ENCODE measurements at places on chromosomes 5 and 9.

- no peak for DNase-seq
These were observed 46.4 kb downstream of the FGF1 start for GRCh38 chr5:142639455-142639854.

GRCh38 chr5:370959-371810 lies 49.7 kb downstream of the AHRR start:
- no peak for DNase-seq

GRCh38 chr9:121443981-121444380 lies 55.7 kb downstream of the GGTA1 start:
- no peak for DNase-seq

GRCh38 chr5:45336464-45336863 lies 359.7 kb downstream of the HCN1 start:
- DNase-seq = no peak

GRCh38 chr9:32570262-32570661 lies 2.7 kb downstream of the NDUFB6 start:
- no peak for DNase-seq

DNA sequence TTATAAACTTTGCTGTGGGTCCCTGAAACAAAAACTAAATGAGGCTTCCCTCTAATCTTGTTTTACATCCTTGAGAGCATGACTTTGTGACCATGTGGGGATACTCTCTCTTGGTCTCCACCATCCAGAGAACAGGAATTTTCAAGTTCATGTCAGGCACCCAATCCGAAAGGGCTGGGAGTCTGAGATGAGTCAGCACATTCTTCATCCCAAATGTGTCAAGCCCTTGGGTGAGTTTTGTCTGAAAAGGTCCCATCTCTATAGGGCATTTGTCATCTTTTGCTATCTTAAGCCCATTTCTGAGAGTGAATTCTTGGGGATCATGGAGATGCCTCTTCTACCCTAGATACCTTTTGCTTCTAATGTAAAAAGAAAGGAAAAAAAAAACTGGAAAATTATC lies 26.9 kb upstream of the RAPGEF6 start:
- no peak for DNase-seq

GRCh38 chr9:122005597-122005996 lies 87.5 kb downstream of the TTLL11 start:
- DNase-seq = peak; percentile 37

DNA sequence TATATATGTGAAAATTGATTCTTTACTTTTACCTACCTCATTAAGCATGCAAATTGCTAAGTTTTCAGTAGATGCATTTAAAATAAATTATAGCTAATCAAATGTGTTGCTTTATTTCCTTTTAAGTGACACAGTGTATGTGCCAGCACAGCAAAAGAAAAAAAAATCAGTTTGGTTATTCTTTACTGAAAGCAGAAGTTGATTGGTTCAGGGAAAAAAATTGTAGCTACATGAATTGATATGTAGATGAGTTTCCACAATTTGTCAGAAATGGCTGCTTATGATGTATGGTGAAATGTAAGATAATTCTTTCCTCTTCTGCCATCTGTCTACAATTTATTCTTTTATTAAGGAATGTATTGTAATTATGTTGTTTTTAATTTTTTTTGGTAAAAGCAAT lies 57.8 kb downstream of the PARP8 start:
- DNase-seq = no peak

DNA sequence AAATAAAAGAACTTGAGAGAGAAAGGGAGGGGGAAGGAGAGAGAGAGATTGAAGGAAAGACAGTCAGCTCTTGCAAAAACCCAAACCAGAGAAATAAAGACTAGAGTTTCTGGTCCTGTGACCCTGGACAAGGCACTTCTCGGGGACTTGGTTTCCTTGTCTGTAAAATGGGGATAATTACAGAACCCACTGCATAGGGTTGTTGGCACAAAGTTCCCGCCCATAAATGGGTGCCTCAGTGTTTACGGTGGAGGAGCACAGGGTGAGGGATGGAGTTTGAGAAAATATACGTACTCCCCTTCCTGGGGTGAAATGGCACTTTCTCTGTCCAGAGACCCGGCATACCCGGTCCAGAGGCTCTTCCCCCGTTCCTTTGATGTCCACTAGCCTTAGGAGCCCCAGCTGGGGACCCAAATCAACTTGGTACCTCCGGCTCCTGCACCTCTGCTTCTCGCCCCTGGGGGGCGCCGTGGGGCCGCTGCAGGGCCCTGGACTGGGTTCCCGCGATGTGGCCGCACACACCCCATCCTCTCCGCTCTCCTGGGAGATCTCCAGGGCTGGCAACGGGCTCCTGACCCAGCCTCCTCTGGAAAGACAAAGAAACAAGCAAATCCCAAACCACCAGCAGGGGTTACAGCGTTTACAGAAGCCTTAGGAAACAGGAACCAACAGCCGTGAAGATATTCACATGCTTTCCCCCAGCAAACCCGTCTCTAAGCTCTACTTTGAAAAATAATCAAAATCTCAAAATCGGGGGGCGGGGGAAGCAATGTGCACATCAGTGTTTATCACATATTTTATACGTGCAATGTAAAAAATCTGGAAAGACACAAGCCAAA lies 26.3 kb downstream of the PTGES start:
- DNase-seq = peak; percentile 78

GRCh38 chr9:133995012-133995896 lies 3.1 kb upstream of the VAV2 start:
- DNase-seq = peak; percentile 43

- DNase-seq = no peak
These were observed 138.6 kb downstream of the ERCC6L2 start for GRCh38 chr9:96014078-96014477.

DNA sequence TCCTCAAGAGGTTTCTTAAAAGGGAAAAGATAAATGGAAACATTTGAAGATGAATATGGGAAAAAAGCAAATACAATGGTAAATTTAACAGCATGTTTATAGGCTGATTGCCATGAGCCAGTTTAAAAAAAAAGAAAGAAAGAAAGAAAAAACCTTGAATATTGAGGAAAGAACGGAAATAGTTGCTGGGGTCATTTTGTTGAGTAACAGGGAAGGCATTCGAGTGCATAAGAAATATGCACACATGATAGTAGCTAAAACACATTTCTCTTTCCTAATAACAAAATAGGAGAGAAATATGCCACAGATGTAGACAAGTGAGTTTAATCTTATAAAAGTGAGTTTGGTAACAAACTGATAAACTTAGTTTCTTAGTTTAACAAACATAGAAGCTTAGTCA lies 864.6 kb upstream of the ACO1 start:
- no peak for DNase-seq

DNA sequence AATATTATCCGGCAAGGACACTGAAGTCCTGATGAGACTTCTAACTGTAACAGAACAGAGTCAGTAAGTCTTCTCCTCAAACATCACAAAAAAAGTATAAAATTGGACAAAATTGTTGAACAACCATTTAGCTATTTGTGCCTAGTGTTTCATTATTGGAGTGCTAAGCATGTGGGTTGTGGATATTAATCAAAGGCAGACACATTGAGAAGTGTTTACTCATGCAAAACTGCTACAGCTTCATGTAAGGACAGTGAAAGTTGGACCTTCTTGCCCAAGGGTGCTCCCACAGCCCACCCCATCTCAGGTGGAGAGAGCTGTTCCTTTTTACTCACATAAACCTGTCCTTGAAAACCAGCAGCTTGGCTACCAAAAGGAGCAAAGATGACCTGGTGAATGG lies 355.1 kb upstream of the DAB2 start:
- no peak for DNase-seq

DNA sequence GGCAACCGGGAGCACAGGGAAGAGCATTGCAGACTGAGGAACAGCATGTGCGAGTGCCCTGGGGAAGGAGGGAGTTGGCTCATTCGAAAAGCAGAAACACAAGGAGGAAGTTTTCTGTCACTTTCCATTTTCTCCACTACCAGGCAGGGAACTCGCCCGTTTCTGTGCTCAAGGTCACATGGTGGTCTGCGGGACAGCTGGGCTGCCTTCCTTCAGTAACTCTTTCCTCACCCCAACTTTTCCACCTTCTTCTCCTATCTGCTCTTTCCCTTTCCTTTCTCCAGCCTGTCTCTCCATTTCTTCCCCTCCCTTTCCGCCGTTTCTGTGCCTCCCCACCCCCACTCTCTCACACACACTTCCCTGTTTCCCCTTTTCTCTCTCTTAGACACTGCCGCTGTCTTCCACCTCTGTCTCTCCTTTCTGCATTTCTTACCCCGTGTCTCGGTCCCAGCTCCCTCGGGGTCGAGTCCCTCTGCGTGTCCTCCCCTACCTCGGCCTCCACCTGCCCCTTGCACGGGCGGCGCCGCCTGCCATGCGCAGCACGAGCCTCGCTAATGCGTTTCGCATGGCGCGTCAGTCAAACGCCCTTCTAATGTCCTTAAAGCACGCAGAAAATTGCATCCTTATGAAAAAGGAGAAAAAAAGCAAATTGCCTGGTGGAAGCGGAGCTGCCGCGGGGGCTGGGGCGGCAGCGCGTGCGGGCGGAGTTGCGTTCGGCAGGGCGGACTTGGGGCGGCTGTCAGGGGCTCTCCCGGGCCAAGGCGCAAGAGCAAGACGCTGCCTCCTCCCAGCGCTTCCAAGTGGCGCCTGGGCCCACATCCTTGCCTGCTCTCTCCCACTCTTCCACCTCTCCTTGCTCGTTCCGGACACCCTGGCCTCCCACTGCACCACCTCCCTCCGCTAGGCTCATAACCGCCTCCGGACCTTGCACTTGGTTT lies 9.5 kb downstream of the BARX1 start:
- DNase-seq = peak; percentile 49

DNA sequence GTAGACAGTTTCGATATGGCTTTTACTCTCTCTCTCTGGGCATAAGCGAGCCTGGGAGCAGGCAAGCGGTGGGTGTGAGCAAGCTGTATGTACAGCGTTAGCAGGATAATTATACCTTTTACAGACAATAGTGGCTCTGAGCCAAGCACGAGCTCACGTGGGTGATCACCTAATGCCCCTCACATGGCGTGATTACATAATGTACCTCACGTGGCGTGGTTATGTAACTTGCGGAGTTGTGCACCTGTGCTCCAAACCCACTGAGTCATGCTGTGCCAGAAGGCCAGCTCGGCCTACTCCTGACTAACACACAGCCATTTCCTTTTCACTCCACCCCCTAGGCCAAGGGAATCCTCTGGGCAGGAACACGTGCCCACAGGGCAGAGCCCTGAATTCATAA lies 797.2 kb downstream of the EFNA5 start:
- DNase-seq = no peak

GRCh38 chr5:135157421-135158313 lies 123.6 kb upstream of the PITX1 start:
- no peak for DNase-seq

DNA sequence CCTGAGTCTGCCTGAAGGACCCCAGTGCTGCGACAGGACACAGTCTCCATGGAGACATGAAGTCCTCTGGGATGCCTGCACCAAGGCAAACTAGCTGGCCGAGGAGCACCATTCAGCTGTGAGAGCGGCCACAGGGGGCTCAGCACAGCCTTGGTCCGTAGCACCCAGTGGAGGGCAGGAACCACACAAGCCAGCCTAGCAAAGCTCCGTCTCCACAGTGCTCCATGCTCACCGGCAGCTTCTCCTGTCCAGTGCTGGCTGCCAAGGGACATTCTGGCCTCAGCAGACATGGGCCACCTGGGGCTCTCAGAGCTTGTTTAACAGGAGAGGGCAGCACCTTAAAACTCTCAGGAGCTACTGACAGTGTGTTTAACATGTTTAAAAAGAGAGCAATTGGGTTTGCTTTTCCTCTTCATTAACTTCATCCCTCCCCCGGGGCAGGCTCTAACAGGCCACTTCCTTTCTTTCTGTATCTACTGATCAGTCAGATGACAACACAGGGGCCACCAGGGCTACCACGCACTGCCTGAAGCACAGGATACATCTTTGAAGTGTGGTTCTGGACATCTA lies 57.0 kb downstream of the SECISBP2 start:
- no peak for DNase-seq

DNA sequence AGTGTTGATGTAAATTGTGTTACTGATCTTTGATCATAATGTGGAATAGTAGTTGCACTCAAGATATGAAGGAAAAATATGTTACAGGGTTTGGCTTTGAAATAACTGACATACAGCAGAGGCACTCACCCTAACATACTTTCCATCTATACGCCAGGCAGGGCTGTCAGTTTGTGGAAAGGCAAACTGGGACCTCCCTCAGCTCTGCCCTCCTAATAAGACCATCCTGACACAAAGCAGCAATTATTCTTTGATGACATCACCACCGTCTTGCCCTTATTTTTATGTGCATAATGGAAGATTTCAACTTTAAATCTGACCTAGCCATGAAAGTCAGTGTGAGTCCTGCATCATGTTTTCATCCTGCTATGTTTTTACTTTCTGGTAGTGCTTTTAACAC lies 42.9 kb downstream of the ITGA1 start:
- no peak for DNase-seq

- DNase-seq = no peak
These were observed 10.7 kb upstream of the FAM193B start for GRCh38 chr5:177565046-177565445.

DNA sequence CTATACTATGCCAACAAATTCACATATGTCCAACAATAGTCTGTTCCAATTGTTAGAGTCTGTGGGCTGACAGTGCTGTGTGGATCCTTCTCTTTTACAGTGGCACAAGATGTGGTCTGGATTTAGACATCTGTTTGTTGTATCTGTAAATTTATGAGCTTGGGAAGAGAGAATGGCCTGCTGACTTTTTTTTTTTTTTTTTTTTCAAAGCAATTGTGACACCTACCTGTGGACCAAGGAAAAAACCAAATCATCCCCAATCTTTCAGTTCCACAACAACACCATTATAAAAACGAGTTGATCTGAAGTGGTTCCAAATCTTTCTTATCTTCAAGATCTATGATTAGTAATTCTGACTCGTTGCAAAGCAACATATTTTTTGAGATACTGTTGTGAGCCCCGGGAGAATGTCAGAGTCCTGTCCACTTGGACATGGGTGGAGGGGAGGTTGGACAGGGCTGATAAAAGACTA lies 4.9 kb downstream of the IRX2 start:
- DNase-seq = peak; percentile 56

- no peak for DNase-seq
These were observed 1942.4 kb upstream of the WWC1 start for GRCh38 chr5:166349046-166349445.

DNA sequence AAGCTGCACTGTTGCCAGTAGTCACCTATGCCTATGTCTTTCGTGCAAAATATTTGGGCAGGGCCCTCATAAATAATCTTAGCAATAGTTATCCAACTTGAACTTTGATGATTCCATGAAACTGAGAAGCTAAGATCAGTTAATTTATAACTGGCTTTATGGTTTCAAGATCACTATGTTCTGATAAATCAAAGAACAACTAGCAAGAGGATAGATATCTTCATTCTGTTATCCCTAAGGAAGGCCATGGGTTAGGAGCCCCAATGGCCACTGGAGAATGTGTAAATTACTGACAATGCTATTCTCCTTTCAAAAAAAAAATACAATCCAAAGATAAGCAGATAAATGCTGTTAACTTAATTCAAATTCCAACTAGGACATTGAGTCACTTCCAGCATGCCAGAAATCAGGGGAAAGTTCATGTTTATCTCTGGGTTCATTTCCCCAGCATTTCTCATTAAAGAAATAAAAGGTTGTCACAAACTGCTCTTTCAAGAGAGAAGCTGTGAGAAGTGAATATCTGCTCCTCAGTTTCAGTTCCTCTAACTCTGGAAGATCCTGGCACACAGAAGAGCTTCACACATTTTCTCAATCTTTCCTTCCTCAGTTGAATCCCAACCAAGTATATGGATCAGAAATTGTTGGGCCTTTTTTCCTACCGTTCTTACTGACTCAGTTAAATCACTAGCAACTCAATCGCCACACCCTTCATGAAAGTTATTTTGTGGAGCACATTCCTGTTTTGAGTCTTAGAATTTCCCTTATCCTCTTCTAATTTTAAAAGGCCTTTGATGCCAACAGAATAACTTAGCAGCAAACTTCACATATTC lies 59.6 kb upstream of the SLC1A1 start:
- DNase-seq = no peak

GRCh38 chr5:76257897-76258296 lies 145.2 kb upstream of the IQGAP2 start:
- no peak for DNase-seq
